Stimulated activated CD8-positive, alpha-beta memory T cell treated with anti-CD3 and anti-CD28 coated beads, Interleukin-4, amount 100 ng/mL, for 1 hour (primary cell): ENCODE measurements at places on chromosomes 3 and 15.

GRCh38 chr3:155462672-155463071 lies 169.2 kb upstream of the STRIT1 start:
- no peak for DNase-seq

- no peak for DNase-seq
These were observed 6.4 kb downstream of the ITGA11 start for GRCh38 chr15:68425428-68426060.

DNA sequence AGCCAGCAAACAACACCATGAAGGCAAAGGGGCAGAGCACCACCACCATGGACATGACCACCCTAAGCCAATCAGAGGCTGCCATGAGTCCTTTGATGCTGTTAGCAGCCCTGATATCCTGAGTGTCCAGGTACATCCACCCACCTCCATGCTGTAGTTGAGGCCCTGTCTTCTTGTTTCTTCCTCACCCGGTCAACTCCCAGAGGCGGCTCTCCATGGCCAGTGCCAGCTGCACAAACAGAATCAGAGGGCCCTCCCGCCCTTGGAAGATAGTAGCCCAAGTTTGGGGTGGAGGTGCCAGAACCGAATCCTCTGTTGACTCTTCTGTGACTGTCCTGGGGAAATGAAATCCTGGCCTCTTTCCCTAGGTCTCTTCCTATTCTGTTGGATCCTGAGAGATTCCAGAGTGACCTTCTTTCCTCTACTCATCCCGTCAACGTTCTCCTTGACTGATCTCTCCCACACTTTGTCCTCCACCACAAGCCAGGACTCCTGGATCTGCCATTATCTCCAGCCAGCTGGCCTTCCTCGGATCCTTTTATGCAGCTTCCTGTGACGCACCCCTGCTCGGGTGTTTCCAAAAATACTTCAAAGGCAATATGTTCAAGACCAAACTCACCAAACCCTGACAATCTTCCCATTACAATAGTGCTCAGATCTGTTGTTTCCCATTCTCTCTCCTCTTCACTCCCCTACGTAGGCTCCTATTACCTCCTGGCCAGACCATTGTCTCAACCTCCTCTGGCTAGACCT lies 45.4 kb upstream of the DLG1 start:
- DNase-seq, result no peak

- no peak for DNase-seq
These were observed 12.4 kb downstream of the USP4 start for GRCh38 chr3:49327485-49327884.

GRCh38 chr3:99418709-99419108 lies 219.7 kb upstream of the COL8A1 start:
- no peak for DNase-seq
